ENCODE measurements at places on chromosomes 11 and 22.

DNA sequence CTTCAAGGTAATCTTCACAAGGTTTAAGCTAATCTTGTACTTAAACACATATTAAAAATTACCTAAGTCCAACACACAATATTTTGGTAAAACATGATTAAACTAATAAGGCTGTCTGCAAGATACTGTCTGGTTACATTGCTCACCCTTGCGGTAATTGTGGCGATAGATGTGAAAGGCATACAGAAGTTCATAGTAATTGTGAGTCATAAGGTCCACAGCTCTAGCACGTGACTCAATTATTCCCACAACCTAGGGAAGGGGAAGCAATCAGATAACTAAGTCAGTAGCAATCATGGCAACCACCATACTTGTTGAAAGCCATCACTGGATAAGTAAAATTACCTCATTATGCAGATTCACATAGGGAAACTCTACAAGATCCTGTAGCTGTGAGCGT lies 30.5 kb upstream of the FNBP4 start:
- peak; percentile 17 for DNase-seq

GRCh38 chr11:128331317-128331716 lies 256.0 kb downstream of the ETS1 start:
- no peak for DNase-seq

- no peak for DNase-seq
These were observed 11.6 kb downstream of the PICK1 start for GRCh38 chr22:38068641-38069371.

GRCh38 chr11:88151709-88152265 lies 23.5 kb downstream of the RAB38 start:
- no peak for DNase-seq

DNA sequence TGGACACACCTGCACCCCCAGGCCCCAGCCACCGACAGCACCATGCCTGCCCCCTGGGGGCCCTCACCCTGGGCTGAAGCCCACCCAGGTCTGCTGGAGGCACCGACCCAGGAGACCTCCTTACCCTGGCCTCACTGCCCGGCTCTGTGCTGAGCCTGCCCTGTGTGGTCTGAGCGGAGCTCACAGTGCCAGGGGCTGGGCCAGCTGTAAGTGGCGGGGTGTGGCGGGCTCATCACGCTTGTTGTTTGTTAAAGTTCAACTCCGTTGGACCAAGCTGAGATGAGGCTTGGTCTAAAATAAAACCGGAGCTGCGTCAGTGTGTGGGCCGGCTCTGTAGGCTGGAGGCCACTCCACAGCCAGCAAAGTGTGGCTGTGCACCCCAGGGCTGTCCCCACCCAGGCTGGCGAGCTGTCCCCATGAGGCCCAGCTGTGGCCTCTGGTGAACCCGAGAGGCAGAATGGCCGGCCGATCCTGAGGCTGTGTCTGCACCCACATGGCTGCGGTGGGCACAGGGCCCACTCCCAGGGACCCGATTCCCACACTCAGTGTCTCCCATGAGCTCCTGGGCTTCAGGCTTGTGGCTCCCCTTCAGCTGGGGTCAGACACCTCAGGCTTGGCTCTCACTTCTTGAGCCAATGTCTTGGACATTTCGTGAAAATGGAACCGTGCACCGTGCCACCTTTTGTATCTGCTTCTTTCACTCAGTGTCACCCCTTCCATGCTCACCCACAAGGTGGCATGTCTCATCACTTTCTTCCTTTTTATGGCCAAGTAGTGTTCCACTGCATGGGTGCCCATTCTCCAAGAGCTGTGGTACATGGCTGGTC lies 137.9 kb downstream of the CTTN start:
- no peak for DNase-seq

GRCh38 chr11:111814106-111814505 lies 47.9 kb upstream of the PPP2R1B start:
- no peak for DNase-seq

GRCh38 chr22:27420195-27420816 lies 381.2 kb downstream of the MN1 start:
- no peak for DNase-seq

GRCh38 chr11:84137960-84138359 lies 851.8 kb upstream of the CCDC90B start:
- no peak for DNase-seq

DNA sequence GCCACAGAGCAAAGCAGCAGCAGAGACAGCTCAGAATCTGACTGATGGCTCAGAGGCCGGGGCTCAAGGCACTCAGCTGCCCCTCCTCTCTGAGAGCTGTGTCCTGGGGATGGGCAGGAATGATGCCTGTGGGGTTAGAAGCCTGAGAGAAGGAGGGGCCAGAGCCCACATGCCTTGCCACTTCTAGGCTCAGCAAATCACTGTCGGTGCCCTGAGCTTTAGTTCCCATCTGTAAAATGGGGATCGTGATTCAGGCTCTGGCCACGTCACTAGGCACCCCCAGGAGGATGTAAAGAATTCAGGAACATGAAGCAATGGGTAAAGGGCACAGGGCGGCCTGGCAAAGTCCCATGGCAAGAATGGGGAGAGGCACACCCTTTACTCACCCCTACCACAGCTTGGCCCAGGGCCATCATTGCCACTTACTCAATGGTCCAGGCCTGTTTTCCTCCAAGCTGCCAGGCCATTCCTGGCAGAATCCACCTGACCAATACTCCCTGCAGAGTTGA lies 3.4 kb upstream of the CDC42EP2 start:
- no peak for DNase-seq

- DNase-seq = no peak
These were observed 16.1 kb downstream of the EWSR1 start for GRCh38 chr22:29284196-29284595.

DNA sequence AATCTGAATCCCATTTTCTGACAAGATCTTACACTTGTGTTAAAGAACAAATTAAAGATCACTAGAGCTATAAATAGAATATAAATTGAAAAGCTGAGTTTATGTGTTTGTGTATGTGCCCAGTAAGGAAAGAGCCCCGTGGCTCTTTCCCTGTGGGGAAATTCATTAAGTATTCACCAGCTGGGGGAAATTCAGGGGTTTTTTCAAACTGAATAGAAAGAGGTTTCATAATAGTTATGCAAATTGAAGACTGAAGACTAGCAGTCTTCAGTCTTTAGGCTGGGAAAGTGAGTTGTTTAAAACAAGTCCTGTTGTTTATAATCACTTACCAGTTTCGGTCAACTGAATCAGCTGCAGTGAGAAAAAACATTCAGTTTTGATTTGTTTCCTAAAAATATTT lies 11.3 kb upstream of the MS4A7 start:
- DNase-seq = no peak

DNA sequence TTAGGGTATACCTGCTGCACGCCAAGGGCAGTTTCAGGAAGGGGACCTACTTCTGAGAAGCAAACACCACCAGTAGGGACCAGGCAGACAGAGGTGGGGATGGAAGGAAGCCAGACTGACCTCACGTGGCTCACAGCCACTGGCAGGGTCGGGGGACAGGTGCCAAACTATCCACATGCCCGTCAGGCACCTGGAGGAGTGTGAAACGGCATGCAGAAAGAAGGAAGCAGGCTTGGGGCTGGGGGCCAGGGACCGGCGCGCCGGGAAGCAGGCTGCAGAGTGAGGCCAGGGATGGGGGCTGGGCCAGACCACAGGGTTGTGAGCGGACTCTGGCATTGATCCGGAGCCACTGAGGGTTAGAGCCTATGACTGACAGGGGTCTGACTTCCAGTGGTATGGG lies 47.5 kb downstream of the CDKN1C start:
- no peak for DNase-seq

- no peak for DNase-seq
These were observed 17.6 kb downstream of the ANO1 start for GRCh38 chr11:70095541-70096252.

- no peak for DNase-seq
These were observed 48.1 kb upstream of the ARFGAP3 start for GRCh38 chr22:42905217-42905616.

- DNase-seq = no peak
These were observed 7.3 kb downstream of the NEAT1 start for GRCh38 chr11:65429724-65430405.

GRCh38 chr11:119691020-119691666 lies 37.9 kb downstream of the NECTIN1 start:
- no peak for DNase-seq

- no peak for DNase-seq
These were observed 144.3 kb upstream of the SYN3 start for GRCh38 chr22:33202455-33202854.

- no peak for DNase-seq
These were observed 63.2 kb upstream of the SNX19 start for GRCh38 chr11:130979386-130979972.

DNA sequence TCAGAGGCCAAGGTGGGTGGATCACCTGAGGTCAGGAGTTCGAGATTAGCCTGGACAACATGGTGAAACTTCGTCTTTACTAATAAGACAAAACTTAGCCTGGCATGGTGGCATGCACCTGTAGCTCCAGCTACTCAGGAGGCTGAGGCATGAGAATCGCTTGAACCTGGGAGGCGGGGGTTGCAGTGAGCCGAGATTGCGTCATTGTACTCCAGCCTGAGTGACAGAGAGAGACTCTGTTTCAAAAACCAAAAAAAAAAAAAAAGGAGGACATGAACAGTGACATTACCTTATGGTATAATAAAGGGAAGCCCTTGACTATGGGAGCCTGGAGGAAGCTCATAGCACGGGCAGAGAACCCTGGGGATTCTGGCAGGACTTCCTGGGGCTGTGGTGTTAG lies 16.5 kb upstream of the PLEKHB1 start:
- no peak for DNase-seq

GRCh38 chr11:74535371-74536160 lies 42.0 kb upstream of the LIPT2 start:
- DNase-seq = no peak

- no peak for DNase-seq
These were observed 492.6 kb upstream of the CADM1 start for GRCh38 chr11:115996808-115997188.

GRCh38 chr22:25896592-25896991 lies 154.6 kb downstream of the MYO18B start:
- no peak for DNase-seq

GRCh38 chr11:125418396-125418795 lies 77.7 kb downstream of the FEZ1 start:
- DNase-seq = no peak

GRCh38 chr11:94142308-94143281 lies 14.0 kb downstream of the PANX1 start:
- no peak for DNase-seq

DNA sequence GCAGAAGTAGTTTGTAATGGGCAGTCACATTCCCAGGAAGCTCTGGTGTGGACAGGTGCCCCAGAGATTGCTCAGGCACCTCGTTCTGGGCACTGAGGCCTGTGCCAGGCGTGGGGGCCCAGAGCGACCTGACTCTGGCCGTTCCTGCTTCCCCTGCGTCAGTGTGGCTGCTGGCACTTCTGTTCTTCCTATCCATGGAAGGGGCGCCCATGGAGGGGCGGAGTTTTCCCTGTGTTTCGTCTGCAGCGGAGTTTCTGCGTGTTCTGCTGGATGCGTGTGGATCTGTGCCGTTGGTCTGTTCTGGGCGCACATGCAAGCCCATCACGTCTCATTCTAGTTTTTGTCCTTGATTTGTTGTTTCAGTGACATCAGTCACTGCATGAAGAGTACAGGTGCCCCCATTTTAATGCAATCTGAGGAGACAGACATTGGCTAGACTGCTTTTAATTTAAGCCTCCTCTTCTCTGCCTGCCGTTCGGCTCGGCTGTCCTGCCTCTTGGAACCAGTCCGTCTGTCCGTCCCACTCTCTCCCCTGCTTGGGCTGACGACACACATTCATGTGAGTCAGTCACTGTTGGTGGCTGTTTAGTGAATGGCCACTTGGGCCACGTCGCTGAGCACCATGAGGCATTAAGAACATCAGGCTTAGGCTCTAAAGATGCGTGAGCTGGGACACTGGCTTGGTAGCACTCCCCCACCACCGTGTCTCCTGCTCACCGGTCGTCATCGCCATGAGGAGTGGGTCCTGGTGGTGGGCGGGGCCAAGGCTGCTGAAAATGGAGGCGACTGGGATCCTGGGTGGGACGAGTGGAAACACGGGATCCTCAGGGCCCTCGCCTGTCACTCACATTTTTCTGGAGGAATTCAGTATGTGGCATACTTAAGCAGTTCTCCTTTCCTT lies 255.8 kb downstream of the TBC1D22A start:
- no peak for DNase-seq

- no peak for DNase-seq
These were observed 75.7 kb upstream of the MYO18B start for GRCh38 chr22:25666308-25666707.

- peak; percentile 25 for DNase-seq
These were observed 535 bp downstream of the AQP11 start for GRCh38 chr11:77590194-77590782.

- DNase-seq = no peak
These were observed 46.9 kb downstream of the DKK3 start for GRCh38 chr11:11961399-11962028.

GRCh38 chr22:22810018-22810427 lies 77.6 kb upstream of the IGLL5 start:
- no peak for DNase-seq

- no peak for DNase-seq
These were observed 24.4 kb downstream of the HORMAD2 start for GRCh38 chr22:30104501-30105156.

- DNase-seq = no peak
These were observed 53.0 kb downstream of the MPPED1 start for GRCh38 chr22:43464809-43465208.

- DNase-seq = no peak
These were observed 9.4 kb downstream of the SLCO2B1 start for GRCh38 chr11:75160220-75160757.

DNA sequence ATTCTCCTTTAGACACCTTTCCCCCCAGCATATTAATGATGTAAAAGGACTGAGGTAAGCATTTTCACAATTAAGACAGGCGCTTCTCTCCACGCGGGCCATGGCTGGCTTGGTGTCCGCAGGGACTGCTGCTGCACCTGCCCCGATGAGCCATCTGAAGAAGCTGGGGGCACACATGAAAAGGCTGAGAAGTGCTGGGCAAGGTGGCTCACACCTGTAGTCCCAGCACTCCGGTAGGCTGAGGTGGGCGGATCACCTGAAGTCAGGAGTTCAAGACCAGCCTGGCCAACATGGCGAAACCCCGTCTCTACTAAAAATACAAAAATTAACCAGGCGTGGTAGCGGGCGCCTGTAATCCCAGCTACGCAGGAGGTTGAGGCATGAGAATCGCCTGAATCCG lies 21.3 kb downstream of the KRTAP5-6 start:
- no peak for DNase-seq

- DNase-seq = no peak
These were observed 22.9 kb downstream of the ZBTB16 start for GRCh38 chr11:114082415-114082748.

DNA sequence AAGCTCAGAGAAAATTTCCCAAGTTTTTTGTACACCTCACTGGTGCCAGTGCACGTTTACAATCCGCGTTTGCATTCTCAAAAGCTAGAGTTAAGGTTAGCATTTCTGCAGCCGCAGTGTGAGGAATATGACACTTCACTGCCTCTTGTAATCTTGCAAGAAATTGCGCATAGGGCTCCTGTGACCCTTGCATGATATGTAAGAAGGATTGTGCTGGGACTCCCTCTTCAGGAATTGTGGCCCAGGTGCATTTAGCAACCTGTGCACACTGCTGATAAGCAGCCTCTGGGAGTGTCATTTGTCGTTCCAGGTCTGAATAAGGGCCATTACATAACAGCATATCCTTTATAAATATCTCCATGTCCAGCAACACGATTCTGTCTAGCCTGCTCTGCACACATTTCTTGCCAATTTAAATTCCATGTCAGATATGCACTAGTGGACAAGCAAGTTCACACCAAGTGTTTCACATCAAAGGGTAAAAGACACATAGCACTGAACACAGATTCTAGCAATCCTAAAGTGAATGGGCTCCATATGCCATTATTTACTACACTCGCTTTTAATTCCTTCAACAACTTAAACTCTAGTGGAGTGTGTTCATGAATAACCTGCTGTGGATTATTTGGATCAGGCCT lies 69.2 kb upstream of the INCENP start:
- peak; percentile 38 for DNase-seq
